ENCODE measurements at places on chromosomes 11 and 22. TPM values are rescaled to one million over a fixed set of nuclear protein-coding genes. Genes with fewer than 3 reads are reported as not detected.

SSRP1 gene
- 48.3 TPM for total RNA-seq

PELI3 gene
- total RNA-seq, result 12.0 TPM

FOSL1 gene
- total RNA-seq, result 1.1 TPM

TRIM6 gene
- 26.7 TPM for total RNA-seq
